ENCODE measurements at places on chromosomes 5 and 9. TPM values are rescaled to one million over a fixed set of nuclear protein-coding genes. Genes with fewer than 3 reads are reported as not detected.

GPR151 gene
- not detected for total RNA-seq

DNAH5 gene
- total RNA-seq = 1.7 TPM

LCNL1 gene
- not detected for total RNA-seq

BNC2 gene
- total RNA-seq = 33.1 TPM

PRDM9 gene
- total RNA-seq = not detected

GABRG2 gene
- total RNA-seq = not detected

SH3TC2 gene
- total RNA-seq = 4.3 TPM

TSSK1B gene
- total RNA-seq = not detected

FBLL1 gene
- total RNA-seq = 0.44 TPM

RAB14 gene
- 76.4 TPM for total RNA-seq

KCTD16 gene
- 0.49 TPM for total RNA-seq

PBX3 gene
- total RNA-seq = 42.0 TPM

NR6A1 gene
- 1.2 TPM for total RNA-seq

HDAC3 gene
- 60.2 TPM for total RNA-seq

ROR2 gene
- not detected for total RNA-seq

CNTNAP3 gene
- 19.4 TPM for total RNA-seq

HRCT1 gene
- total RNA-seq = 5.2 TPM

FAM169A gene
- total RNA-seq = 0.72 TPM

LAMC3 gene
- total RNA-seq = 0.12 TPM

HTR1A gene
- not detected for total RNA-seq

MACROH2A1 gene
- total RNA-seq = 147 TPM

TAF11L10 gene
- not detected for total RNA-seq

ANKRD55 gene
- total RNA-seq = 2.1 TPM

CDH9 gene
- total RNA-seq = not detected

RNF183 gene
- total RNA-seq = not detected

ZBED3 gene
- total RNA-seq = 16.0 TPM

C9orf50 gene
- not detected for total RNA-seq

DMRT1 gene
- not detected for total RNA-seq

LVRN gene
- total RNA-seq = 0.28 TPM

GZMA gene
- total RNA-seq = not detected

C5orf58 gene
- not detected for total RNA-seq

NUTM2G gene
- total RNA-seq = not detected

MUSK gene
- not detected for total RNA-seq

TRIM7 gene
- 3.4 TPM for total RNA-seq

IRX4 gene
- total RNA-seq = not detected

TAF1L gene
- not detected for total RNA-seq
